ENCODE measurements at places on chromosomes 6 and 20.

- DNase-seq, result no peak
These were observed 65.8 kb upstream of the THEMIS start for GRCh38 chr6:127966616-127967015.

- DNase-seq, result no peak
These were observed 53.6 kb upstream of the SMOC2 start for GRCh38 chr6:168387426-168387825.

- DNase-seq, result no peak
These were observed 548 bp downstream of the GNL1 start for GRCh38 chr6:30555816-30556065.

GRCh38 chr6:163533443-163533842, 118.9 kb downstream of the QKI start:
- DNase-seq, result no peak

DNA sequence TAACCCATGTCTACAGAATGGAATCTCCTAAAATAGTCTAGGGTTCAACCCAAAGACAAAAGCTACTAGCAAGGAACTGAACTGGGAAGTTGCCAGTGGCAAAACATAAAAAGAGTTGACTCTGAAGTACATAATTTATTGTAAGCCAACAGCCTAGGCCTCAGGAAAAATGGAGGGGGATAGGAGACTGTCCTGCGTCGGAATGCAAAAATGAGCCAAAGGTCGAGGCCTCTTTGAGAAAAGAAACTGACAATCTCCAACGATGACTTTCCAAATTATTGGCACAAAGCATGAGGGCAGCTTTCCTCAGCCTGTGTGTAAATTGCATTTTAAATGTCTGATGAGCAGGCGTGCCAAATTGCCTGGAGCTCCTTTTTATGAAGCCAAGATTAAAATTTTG, 2.1 kb downstream of the COL12A1 start:
- no peak for DNase-seq

DNA sequence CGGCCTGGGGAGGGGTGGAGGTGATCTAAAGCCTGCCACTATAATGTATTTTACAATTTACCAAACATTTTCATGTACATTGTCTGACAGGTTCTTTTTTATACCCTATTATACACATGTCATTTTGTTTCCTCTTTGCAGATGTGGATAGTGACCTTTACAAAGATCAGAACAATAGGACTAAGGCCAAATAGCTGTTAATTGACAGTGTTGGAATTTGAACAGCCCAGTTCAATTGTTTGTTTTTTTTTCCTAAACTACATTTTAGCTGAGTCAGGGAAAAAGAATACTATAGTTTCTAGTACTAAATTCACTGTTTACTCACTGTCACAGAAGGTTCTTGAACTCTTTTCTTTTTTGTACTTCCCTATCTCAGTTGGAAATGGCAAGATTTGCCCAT, 40.2 kb downstream of the PGM3 start:
- no peak for DNase-seq

DNA sequence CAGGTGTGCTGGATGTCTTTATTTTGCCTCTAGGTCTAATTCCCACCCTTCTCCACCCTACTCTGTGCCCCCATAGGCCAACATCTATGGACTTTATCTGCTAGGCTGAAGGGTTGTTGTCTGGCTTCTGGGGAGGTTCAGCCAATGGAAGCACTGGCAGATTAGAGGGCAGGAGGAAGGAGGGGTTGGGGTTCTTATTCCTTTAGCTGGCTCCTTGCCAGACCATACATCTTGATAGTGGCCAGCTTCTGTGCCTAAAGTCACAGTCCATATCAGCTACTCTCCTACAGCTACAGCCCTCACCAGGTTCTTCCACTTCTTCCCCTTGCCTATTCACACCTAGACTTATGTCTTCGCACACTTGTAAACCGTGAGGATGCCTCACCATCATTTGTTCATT, 41.1 kb downstream of the ROS1 start:
- DNase-seq, result no peak

DNA sequence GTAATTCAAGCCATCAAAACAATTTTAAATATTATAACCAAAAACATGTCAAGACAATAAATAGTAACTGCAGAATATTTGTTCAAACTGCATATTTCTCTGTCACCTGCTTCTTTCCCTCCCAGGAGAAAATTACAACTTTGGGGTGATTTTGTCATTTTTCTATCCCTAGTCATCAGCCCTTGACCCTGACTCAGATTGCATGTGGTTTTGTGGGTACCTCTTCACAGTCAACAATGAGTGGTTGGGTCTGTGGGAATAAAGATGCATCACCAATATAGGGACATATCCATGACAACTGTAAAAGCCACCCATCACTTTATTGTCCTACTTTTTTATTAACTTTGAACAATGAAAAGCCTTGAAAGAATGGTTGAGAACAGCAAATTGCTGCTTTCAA, 7.3 kb downstream of the COL10A1 start:
- DNase-seq, result no peak

DNA sequence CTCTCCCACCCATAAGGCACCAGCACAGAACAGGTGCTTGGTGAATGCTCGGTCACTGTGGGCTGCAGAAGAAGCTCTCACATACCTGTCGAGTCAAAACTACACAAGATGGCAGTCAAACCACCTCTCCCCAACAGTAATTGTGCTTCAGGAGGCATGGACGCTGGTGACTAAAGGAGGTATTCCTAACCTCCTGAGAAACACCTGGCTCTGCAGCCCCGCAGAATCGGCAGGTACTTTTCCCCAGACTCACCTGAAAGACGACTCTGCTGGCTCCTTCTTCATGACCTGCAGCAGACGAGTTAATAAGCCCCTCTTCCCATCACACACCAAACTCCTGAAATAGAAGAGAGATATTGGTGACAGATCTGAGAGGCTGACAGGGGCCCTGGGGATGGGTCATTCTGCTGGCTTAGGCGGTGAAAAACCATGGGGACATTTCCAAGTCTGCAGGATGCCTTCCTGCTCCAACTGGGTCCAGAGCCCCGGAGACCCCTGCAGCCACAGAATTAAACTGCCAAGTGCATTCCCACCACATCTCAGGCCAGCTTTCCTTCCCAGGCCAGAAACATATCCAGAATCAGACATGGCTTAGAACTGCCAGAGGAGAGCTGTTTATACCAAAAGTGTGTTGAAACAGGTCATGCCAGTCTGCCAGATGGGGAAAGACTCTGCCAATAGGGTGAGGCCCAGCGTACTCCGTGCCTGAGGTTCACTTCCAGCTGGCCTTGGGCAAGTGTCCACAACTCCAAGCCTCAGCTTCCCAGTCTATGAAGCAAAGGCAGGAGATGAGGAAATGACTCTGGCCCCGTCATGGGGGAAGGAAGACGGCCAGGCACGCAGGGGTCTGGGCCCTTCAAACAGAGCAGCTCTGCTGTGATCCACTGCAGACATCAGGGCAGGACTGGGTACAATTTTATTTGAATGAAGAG, 53.0 kb downstream of the MYH7B start:
- no peak for DNase-seq

- DNase-seq, result no peak
These were observed 75.8 kb downstream of the ADGRB3 start for GRCh38 chr6:68710916-68711315.

- DNase-seq, result no peak
These were observed 52.6 kb upstream of the MAFB start for GRCh38 chr20:40741507-40742106.

DNA sequence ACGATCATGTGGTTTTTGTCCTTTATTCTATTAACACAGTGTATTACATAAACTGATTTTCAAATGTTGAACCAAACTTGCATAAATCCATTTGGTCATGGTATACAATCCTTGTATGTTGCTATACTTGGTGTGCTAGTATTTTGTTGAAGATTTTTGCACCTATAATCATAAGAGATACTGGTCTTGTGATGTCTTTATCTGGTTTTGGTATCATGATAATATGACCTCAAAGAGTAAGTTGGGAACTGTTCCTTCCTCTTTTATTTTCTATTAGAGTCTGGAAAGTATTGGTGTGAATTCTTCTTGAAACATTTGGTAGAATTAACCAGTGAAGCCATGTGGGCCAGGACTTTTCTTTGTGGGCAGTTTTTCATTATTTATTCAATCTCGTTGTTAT, 65.3 kb downstream of the TRPC4AP start:
- DNase-seq, result no peak

GRCh38 chr6:69027861-69028260, 392.8 kb downstream of the ADGRB3 start:
- DNase-seq, result no peak

GRCh38 chr6:108163267-108163643, 2.6 kb upstream of the NR2E1 start:
- DNase-seq, result no peak

GRCh38 chr20:61765081-61765870, 300.4 kb downstream of the TAF4 start:
- DNase-seq, result no peak

GRCh38 chr6:26025047-26025893, 62.0 kb upstream of the HFE start:
- DNase-seq, result no peak

DNA sequence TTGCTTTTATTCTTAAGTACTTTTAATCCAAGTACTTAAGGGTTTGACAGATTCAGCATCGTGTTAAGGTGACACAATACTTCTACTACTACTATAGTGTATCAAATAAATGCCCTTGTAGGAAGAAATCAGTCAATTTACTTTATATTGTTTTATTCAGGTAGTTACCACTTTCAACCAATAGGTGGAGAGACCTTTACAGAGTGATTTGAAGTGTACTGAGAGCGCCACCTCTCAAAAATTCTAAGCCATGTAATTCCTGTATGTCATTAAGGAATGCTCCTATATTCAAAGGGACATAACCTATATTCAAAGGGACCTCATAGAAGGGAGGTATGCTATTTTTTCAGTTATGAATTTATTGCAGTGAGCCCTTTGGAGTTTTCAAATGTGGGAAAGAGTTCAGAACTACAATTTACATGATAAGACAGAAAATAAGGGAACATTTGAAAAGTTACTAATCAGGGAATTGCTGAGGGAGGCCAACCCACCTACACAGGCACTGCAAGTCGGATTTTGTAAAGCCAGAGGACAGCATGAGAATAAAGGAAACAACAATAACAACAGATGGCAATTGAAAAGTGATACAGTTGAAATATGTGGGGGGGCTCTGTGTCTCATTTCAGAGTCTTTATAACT, 955.6 kb downstream of the TBC1D32 start:
- no peak for DNase-seq

GRCh38 chr6:108693430-108694154, 132.9 kb downstream of the FOXO3 start:
- DNase-seq, result no peak

- DNase-seq, result no peak
These were observed 5.2 kb downstream of the HIVEP1 start for GRCh38 chr6:12017263-12017662.

DNA sequence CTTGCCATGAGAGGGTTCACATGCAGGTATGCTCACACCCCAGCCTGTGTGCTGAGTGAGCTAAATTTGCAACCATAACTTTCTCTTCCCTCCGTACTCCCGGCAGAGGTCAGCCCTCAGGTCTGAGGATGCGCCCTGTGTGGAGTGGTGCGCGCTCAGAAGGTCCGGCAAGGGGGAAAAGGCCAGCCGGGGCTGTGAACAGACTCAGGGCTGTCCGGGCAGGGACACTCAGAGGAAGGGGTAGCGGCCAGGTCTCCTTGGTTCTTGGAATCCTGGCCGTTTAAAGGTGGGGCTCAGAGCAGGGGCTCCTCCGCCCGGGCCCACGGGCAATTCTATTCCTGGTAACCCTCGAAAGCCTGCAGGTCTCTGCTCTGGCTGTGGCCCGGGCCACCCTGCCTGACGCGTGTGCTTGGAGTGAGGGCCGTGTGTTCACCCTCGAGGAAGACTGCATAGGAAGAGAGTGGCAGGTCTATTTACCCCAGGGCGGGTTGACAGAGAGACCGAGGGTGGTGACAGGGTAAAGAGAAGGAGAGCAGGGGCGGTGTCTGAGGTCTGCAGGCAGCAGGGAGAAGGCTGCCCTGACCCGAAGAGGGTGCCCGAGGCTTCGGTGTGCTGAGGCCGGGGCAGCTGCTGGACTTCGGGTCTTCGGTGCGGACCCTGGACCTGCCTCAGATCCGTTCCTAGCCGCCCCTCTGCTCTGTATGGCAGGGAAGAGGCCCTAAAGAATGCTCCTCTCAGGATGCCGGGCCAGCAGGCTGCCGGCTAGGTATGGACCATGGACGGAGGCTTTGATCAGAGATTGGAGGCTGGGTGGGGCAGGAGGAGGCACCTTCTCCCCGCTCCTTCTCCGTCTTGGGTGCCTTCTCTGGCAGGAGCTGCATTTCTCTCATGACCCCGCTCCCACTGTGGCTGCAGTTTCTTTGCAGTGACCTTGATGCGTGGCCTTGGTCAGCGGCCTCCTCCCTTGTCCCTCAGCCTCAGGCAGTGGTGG, 131.1 kb upstream of the ARMC2 start:
- DNase-seq, result no peak

GRCh38 chr6:65191471-65191870, 515.6 kb downstream of the EYS start:
- DNase-seq, result no peak

DNA sequence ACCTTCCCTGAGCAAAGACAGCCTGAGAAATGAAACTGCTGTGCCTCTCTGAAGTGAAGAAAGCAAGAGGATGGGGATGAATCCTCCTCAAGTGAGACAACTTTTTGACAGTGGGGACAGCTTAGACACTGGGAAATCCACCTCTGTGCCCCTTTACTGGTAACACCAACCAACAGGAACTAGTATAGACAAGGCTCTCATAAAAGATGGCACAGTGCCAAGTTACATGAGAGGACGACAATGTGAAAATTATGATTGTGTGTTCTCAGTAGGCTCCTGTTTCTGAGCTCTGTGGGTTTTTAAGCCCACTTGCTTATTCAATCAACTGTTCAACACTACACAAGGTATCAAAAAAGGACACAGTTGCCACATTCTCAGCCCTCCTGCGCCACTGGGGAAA, 41.6 kb upstream of the LYRM2 start:
- DNase-seq, result no peak

- DNase-seq, result no peak
These were observed at the start of gene SNAP25 for GRCh38 chr20:10218536-10219451. Gene SNAP25 (plus strand): TSS chr20:10218830. CDS start chr20:10275492, 56,662 bp downstream.

DNA sequence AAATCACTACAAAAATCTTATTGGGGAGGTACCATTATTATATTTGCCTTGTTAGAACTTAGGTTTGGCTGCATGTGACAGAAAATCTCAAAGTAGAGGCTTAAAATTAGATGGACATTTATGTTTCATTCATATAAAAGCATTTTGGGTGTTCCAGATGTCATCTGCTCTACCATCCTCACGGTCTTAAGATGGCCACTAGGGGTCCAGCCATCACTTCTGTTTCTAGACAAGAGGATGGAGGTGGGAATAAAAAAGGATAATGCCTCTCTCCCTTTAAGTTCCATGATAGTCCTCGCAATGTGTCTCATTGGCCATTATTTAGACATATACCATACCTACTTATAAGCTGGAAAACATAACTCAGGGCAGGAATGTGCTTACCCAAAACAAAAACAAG, 929.5 kb downstream of the KIF16B start:
- no peak for DNase-seq

DNA sequence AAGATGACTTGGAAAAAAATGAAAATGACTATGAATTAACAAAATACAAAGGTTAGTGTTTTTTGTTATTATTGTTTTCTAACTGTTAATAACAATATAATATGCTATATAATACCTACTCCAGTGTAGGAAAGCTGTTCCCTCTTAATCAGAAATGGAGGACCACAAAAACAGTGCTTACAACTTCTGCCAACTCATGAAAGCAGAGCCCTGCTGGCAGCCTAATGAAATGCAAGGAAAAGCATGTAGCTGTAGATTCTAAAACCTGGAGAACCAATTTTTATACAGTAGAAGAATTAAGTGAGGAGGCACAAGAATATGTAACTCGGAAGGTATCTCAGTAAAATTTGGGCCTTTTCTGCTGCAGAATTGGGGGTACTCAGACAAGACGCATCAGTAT, 29.4 kb downstream of the PHIP start:
- no peak for DNase-seq

GRCh38 chr6:70163795-70164194, 139.1 kb downstream of the COL9A1 start:
- DNase-seq, result no peak

All from cortex of kidney (tissue), 1 donor.